ENCODE measurements at places on chromosomes 3 and 15.
A peak's percentile ranks its signal among the peaks of the same experiment; 100 is the strongest.

DNA sequence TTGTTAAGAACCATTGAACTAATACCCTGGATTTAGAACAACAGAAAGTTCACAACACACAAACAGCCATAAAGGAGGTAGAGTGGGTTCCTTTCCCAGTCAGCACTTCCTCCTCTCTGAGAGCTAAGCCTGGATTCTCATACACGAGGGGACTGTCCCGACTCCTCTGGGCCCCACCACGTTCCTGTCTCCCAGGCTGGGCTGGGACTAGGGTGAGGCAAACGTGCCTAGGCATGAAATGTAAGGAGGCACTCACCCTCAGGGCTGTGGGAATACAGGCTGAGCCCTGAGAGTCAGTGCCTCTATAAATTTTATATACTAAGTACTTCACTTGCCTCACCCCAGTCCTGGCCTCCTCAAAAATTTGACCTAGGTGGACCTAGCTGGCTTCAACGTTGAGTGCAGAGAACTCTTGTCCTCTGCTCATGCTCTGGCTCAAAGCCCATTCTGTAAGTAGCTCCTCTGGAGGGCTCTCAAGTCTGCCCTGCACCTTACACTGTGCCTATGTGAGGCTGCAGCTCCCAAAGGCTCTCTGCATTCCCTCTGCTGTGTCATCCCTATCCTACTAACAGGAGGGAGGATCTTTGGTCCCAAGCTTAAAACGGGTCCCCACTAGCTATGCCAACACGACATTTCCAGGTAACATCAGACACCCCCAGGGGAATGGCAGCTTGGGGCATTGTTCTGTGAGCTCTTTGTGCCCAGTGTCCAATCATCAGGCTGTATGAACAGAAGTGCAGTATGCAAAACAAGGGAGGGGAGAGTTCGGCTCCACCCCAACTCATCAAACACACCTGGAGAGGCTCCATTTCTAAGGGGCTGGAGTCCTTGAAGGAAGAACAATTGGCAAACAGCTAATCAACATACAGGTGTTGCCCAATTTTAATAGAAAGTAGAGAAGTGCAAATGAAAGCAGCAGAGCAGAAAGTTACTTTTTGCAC, 233.2 kb downstream of the RPLP1 start:
- DNase-seq: no peak

GRCh38 chr15:78018445-78018844, 59.1 kb downstream of the TBC1D2B start:
- DNase-seq: no peak

DNA sequence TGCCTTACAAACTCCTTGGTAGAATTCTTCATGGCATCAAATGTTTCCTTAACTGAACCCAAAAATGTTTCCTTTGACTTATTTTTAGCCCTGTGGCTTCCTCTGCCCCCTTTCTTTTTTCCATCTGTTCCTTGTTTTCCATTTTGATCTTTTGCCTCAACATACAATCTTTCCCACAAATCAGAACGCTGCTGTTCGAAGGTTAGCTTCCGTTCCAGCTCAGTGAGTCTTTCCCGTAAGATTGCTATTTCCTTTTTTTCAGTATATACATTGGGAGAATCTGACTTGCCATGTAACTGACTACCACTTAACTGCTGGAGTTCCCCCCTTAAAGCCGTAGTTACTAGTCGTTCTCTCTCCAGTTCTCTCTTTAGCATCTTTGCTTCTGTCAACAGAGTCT, 41.2 kb downstream of the PIGB start:
- no peak for DNase-seq

GRCh38 chr15:88915354-88915753, 2.2 kb upstream of the MFGE8 start:
- no peak for DNase-seq

DNA sequence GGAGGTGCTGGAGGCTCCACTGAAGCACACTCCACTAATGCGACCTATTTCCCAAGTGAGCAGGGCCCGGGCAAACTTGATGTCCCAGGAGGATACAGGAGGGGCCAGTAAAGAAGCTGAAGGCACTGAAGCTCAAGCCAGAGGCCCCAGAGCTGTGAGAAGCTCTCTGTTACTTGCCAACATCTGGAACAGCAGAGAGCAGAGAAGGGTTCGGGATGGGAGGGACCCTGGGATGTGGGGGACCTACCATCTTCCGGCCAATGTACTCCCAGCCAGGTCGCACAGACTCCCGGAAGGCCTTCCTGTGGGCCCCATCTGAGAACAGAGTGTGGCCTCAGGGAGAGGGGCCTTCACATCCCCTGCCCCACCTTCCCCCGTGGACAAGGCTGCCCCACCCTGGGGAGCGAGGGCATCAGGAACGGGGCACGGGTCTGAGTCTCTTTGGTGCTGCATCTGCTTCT, 3.1 kb downstream of the HHATL start:
- DNase-seq: no peak

GRCh38 chr3:193791041-193792032, 198.3 kb downstream of the OPA1 start:
- DNase-seq: peak; percentile 71

- no peak for DNase-seq
Observed at GRCh38 chr3:100048248-100048647, 66.1 kb downstream of the FILIP1L start.

All from Calu3 (cell line).